ENCODE measurements at places on chromosomes 2 and 18. TPM values are rescaled to one million over a fixed set of nuclear protein-coding genes. Genes with fewer than 3 reads are reported as not detected.

LGALSL gene
- 30.3 TPM for total RNA-seq

CDH2 gene
- total RNA-seq, result 5.0 TPM

CNDP1 gene
- total RNA-seq, result not detected

ALPI gene
- not detected for total RNA-seq

NOSTRIN gene
- total RNA-seq, result 57.5 TPM

INHA gene
- total RNA-seq, result 0.58 TPM

TCF7L1 gene
- total RNA-seq, result 21.5 TPM

ABCG5 gene
- 0.09 TPM for total RNA-seq

- DNase-seq, result peak; percentile 53
These were observed 61.6 kb upstream of the HS6ST1 start for GRCh38 chr2:128380061-128380889.

DNA sequence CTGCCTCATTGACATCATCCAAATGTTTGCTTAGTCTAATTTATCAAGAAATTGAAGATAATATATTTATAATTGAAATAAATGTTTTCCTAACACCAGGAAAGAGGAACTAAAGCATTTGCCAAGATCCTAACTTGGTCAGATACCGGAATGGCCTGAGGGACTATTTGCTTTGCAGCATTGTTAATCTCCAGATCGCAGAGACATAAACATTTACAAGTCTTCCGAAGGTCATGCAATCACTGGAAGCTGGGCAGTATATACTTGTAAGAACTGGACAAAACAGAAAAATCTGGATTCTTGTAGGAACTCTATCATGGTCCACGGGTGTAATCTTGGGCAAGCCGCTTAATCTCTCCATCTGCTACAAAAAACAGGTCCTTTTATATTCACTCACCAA, 42.2 kb downstream of the CYBRD1 start:
- DNase-seq, result peak; percentile 84

DNA sequence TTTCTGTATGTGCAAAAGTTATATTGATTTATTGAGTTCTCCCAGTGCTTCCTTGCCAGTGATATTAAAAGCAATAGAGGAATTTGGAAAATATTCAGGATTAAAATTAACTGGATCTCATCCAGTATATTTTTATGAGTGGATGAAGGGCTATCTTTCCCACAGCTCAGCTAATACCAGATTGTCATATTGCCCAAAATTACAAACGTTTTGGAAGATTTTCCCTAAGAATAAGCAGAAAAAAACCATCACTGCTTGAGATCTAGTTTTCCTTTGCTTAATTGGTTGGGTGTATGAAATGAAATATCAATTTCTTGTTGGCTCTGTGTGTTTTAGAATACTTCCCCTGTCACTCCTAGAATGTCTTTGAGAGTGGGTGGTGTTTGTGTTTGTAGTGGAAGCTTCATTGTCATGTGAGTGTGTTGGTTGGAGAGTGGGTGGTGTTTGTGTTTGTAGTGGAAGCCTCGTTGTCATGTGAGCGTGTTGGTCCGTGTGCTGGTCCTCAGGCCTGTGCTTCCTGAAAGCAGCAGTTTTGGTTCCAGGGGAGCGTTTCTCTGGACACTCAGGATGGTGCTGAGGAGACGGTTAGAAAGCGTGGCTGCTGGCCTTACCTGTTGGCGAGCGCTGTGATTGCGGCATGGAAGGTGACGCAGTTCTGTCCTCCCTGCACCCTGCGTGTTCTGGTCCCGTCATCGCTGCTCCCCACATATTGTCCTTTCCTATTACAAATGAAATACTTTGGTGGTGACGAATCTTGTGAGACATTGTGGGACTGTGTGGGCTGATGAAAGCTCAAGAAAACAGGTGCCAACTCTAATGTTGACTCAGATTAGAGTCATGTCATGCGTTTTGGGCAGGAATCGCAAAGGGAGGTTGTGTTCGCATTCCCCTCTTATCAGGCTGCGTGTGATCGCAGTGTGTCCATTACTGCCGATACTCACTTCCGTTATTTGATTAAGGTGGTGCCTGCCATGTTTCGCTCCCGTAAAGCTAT, 12.4 kb downstream of the ASB1 start:
- no peak for DNase-seq

DNA sequence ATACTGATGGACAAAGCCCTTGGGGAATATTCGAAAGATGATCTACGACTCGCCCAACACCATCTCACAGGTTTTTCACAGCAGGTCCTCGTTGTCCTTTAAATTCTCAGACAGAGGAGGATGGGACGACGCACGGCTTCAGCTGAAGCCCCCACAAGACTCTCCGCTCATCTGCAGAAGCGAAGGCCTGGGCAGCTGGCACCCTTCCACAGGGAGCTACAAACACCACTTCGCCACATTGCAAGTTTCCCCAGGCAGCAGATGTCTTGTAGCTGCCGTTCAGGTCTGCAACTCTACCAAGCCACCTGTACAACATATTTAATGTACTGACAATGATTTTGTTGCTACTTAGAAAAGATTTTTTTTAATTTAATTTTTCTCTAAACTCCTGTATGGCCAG, 642.9 kb downstream of the ZEB2 start:
- DNase-seq, result no peak

DNA sequence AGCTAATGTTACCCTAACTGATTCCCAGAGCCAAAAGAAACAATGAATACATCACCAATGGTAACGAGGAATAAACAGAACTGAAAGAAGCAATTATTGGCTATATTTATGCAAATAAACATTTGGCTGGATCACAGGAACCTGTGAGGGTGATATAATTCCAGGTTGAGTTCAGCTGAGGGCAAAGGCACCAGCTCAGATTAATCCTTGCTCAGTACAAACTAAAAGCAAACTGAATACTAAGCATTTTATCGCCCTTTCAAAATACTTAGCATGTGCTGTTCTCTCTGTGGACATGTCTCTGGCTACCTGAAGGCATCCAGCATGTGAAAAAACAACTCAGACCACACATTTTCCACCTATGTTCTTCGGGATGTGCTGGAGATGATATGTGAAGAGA, 791.7 kb downstream of the METTL4 start:
- no peak for DNase-seq

DNA sequence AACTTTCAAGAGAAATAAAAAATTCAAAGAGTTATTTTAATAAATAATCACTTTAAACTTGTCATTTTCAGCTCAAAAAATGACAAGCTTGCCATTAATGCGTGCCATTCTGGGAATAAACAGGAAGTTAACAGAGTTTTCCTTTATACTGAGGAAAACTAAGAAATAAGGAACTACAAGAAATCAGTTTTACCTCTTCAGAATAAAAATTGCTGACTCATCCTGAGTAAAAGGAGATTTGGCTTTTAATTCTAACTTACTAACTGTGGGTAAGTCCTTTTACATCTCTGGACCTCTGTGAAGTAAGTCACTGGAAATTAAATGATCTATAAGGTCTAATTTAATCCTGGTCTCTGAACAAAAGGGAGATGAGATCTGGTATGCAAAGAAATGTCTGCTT, 16.1 kb downstream of the CEBPZ start:
- DNase-seq, result no peak

DNA sequence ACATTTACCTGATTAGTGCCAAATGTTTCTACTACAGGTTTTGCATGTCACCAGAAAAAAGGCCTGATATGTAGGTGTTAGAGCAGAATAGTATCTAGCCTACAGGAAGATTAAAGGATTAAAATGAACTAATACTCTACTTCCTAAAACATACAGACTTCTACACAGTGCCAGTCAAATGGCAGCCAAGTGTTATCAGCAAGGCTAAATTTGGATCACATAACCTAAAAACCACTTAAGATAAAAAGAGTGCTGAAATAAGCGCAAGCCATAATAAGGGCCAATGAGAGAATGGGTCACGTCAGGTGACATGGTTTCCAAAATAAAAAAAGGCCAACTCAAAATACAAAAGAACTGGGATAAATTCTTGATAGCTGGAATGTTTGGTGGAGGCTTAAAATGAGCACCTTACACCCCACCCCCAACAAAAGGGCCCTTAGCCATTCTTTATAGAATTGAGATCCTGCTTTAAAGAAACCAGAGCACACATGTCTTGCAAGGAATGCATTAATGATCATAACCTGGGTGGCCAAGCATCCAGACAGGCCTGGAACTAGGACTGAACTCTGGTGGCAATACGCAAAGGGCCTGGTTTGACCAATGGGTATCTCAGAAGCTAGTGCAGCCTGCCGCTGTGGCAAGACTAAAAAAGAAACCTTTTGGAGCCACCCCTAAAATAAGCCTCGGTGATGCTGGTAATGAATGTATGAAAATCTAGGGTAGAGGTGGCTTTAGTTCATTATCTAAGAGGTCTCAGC, 32.4 kb downstream of the IRS1 start:
- no peak for DNase-seq

DNA sequence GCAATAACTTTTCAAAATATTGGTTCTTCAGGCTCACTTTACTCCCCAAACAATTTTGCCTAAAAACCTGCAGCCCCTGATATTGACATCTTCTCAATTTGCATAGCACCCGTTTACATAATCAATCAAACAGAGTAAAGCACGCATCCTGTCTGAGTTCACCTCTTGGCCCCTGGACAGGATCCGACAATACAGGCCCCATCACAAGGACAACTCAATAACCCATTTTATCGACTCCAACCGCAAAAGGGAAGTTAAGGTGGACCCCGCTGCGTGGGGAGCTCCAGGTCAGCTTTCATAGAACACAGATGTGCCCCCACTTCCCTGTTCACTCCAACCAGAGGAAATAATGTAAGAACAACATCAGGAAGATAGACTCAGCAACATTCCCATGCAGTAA, 44.7 kb downstream of the TTC32 start:
- no peak for DNase-seq

- DNase-seq, result peak; percentile 58
These were observed 10.4 kb downstream of the NR4A2 start for GRCh38 chr2:156322051-156322685.

- no peak for DNase-seq
These were observed 27.0 kb upstream of the SELENOI start for GRCh38 chr2:26318950-26319349.
